ENCODE measurements at places on chromosomes 5 and 9.

DNA sequence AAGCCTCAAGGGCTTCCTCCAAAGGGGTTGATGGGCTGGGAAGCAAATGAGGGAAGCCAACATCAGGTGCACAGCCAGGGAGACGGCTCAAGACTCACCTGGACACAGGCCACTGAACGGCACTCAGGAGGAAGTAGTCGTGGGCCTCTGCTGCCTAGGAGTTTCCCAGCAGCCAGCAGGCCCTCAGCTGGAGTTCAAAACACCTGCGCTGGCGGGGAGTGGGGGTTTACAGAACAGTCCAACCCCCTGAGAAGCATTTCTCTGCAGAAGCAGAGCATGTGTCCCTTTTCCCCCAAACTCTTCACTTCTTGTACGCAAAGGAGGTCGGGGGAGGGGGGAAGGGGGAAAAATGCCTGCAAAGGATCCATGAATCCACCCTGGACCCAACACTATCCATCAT is 2.3 kb downstream of the WHRN start:
- DNase-seq: no peak

DNA sequence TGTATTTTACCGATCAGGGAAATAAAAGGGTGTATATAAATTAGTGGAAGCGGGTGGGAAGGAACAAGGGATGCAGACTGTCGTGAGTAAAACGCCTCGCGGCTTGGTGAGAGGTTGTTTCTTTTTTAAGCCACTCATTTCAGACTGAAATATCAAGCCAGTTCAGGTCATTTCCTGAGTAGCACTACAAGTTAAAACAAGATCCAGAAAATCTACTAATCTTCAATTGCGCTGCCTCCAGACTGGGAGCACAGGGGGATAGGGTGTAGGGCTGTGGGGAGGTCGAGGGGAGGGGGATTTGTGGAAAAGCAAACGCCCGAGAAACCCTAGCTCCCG is 140.8 kb downstream of the TSSK1B start:
- no peak for DNase-seq

GRCh38 chr9:33287087-33287490 is 3.2 kb upstream of the NFX1 start:
- no peak for DNase-seq

GRCh38 chr9:96874947-96875460 is 20.7 kb upstream of the ZNF782 start:
- no peak for DNase-seq

DNA sequence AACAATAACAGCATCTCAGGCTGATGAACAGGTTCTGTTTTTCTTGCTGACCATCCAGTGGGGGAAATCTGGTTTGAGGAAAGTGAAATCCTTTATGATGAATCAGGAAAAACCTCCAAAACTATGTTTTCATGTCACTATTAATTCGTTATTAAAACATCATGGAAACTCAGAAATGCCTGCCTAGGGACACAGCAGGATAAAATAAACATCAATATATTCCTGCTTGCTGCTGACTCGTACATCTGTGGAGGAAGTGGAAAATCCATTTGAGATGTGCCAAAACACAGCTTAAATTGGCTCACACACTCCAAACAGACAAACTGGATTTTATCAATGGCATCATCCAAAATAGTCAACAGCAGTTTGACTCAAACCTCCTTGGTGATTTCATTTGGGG is 53.0 kb downstream of the TEK start:
- DNase-seq: no peak

- DNase-seq: no peak
These were observed 218.2 kb upstream of the PRDM9 start for GRCh38 chr5:23289162-23289561.
